NCI-H187 (cell line): ENCODE measurements at places on chromosomes 1 and 21.

DNA sequence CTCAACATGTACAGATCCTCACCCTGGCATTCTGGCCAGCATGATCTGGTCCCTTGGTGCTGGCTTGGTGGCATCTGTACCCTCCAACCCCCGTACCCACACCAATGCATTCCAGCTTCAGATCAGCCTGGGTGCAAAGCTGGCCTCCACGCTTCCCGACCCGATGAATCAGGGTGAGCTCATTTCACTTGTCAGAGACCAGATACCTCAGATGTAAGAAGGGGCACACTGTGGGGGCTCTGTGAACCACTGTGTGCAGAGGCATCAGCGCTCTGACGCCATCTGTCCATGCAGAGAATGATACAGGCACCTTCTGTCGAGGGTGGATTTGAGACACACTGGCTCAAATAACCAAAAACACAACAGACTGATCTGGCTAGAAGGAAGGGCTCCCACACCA, 76.6 kb downstream of the DMRTB1 start:
- no peak for DNase-seq

- no peak for DNase-seq
These were observed 17.9 kb downstream of the LRRC7 start for GRCh38 chr1:69585666-69586065.

DNA sequence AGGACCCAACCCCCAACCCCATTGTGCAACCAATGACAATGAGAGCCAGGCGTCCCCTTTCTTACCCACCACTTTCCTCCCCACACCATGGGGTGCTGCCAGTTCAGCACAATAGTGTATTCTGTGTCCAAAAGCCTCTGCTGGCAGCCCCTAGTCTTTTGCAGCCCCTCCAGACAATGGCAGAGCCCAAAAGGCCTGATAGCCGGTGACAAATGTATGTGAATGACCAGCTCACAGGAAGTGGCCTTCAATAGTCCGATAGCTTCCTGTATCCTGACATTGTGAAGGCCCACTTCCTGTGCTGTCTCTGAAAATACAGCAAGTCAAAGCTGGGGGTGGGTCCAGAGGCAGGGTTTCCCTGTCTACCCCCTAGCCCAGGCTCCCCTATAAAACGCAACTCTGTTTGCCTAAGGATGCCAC, 16.6 kb downstream of the SMIM12 start:
- no peak for DNase-seq

DNA sequence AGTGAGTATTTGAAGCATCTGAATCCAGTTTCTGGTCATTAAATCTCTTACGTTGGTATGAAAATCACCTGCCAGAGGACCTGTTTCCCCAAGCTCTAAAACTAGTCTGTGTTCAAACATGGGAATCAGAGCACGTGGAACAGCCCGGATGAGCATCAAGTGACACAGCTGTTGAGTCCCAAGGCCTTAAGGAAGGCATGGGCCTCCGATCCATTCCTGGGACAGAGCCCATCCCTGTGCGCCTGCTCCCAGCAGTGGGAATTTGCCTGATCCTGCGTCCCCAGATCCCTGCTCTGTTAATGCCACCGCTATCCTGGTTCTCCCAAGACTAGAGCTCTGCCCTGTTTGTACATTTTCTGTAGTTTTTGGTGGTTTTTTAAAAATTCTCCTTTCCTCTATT, 68.4 kb upstream of the FBXO28 start:
- no peak for DNase-seq

DNA sequence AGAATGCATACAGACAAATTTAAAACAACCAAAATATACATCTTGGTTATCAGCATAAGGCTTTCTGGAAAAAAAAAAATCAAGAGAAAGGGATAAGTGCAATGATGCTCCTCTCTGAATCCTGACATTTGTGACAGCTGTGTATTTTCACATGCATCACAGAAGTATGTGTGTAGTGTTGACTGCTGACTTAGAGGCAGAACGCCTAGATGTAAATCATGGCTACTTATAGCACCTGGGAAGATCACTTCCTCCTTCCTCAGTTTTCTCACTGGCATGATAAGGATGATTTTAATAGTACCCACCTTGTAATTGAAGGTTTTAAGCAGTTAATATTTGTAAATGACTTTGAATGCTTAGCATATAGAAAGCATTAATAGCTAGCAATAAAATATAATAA, 112.5 kb downstream of the MRPL39 start:
- no peak for DNase-seq

- DNase-seq = no peak
These were observed 510.3 kb downstream of the NPHP4 start for GRCh38 chr1:5481889-5482288.

- DNase-seq = no peak
These were observed 126.0 kb downstream of the CAMTA1 start for GRCh38 chr1:6911021-6911941.

DNA sequence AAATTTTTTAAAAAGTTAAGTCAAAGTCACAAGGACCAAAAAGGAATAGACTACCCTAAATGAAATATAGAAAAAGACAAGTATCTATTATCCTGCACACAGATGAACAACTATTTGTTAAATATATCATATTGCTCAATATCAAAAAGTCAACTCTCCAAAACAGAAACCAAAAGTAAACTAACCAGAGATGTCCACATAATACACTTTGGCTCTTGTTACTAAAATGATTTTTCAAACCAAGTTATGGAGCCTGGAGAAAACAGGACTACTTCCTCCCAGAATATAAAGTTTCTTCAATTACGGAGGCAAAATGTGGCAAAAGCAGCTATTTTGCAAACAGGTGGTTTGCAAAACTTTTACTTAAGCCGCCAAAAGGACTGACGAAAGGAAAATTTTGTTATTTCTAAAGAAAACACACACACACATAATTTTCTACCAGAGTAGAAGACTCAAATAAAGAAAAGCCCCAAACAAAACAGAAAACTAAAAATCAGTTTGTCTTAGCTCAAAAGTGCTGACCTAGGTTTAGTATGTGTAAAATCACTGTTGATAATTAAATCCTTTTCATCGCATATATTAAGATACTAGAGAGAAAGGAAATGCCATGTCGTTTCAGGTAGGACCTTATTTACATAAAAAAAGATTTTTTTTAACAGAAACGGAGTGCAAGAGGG, 1.1 kb downstream of the DPYD start:
- DNase-seq = no peak

GRCh38 chr1:234226113-234226818, 147.0 kb upstream of the COA6 start:
- no peak for DNase-seq

- no peak for DNase-seq
These were observed 7.1 kb upstream of the ZNF697 start for GRCh38 chr1:119655154-119655553.

DNA sequence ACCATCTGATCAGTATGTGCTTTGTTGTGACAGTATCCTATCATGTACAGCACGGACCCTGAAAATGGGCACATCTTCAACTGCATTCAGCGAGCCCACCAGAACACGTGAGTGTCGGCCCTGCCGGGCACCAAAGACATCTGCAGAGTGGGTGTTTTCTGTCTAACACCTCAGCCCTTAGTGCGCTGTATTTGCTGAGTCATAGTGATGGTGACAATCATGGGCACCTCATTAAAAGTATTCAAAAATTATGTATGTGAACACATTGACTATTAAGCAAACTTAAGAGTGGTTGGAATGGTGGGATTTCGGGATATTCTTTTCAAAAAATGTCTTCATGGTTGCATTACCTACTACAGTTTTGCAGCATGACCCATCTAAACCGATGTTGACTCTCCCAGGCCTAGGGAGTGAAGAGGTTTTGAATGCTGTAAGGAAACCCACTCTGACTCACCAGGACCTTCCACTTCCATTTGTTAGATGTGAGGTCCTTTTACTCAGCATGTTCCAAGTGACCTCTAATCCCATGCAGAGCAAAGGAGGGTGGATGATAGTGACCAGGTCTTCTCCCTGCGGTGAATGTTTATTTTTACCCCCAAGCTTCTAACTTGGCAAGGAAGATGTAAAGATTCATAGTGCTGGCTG, 20.1 kb downstream of the MGST3 start:
- no peak for DNase-seq

DNA sequence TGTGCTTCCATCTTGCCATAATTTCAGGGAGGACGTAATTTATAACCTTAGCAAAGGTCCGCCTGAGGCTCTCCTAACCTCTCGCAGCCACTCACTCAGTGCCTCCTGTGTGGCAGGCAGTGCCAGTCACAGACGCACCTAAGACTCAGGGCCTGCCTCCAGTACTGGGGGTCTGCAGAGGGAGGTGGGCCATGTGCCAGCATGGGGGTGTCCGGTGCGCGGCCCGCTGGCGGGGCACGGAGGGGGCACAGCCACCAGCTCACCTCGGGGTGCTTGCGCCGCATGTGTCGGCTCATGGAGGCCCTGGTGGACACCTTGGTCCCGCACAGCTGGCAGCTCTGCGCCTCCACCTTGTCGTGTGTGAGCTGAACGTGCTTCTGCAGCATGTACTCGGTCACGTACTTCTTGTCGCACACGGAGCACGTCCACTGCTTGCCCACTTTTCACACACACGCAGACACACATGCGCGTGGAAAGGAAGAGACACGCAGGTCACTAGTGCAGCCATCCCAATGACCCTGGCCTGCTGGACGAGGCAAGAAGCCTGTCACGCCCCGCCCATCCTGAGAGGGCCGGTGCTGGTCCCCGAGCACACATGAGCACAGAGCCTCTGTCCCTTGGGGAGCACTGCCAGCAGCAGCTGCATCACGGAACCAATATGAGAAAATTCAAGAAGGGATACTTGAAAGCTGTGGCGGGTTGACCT, 43.2 kb upstream of the RIPK4 start:
- no peak for DNase-seq

GRCh38 chr1:206933333-206933945, 11.7 kb upstream of the FCMR start:
- no peak for DNase-seq

GRCh38 chr1:66624412-66625060, 90.6 kb downstream of the SGIP1 start:
- DNase-seq = no peak

GRCh38 chr1:155960081-155960745, 18.1 kb downstream of the ARHGEF2 start:
- no peak for DNase-seq

DNA sequence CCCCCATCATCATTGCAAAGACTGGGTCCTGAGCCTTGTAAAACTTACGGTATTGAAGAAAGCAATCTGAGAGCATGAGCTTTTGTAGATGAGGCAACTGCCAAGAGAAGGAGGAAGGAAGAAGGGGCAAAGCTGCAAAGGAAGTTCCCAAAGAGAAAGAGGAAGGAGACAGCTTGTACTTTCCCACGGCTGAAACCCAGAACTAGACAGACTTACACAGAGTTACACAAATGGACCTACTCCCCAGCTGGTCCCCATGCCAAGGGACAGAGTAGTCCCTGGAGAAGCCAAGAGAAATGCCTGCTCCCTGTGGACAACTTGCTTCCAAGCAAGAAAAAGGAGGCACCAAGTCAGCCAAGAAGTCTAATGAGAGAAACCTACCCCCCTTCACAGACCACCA, 22.6 kb downstream of the SLC5A9 start:
- no peak for DNase-seq

DNA sequence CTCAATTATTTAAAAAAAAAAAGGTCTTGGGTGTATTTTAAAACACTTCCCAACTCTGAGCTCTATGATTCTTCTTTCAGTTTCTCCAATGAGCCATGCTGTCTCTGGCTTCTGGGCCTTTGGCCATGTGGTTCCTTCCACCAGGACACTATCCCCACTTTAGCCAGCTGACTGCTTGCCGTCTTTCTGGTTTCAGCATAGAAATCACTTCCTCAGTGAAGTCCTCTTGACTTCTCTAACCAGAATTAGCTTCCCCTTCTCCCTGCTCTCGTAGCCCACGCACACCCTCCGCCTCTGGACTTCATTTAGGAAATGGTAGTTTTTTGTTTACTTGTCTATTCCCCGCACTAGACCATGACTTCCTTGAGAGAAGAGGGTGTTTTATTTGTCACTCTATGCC, 1.1 kb upstream of the DIO1 start:
- no peak for DNase-seq

DNA sequence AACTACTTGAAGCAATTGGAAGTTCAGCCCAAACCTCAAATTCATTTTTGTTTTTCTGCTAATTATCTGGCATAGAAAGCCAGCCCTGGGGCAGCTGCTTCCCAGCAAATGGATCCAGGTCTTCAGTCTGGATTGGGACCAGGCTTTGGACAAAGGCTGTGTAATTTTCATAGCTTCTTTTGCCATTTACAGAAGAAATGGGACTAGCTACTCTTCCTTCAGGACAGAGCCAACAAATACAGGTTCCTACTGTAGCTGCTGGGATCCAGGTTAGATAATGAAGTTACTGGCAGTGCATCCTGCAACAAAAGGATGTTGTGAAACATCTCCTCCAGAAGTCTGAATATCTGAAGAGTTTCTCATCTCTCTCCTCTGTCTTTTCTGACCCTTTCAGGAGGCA, 171.5 kb upstream of the CAMK1G start:
- no peak for DNase-seq

DNA sequence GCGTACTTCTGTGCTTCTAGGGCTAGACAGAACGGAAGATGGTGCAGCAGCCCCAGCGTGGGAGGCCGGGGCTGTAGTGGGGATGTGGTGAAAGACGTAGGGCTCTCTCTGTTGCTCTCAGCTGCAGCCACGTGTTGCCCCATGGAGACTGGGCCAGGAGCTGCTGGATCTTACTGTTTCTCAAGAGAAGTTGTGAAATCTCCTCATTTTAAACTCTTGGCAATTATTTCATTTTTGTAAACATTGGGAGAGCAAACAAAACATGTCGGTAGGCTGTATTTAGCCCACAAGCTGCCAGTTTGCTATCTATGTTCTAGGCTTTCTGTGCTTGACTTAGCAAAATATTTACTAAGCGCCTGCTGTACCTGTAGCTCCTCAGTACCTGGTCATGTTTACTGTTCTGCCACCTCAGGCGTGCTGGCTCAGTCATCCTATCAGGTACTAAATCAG, 15.9 kb upstream of the ELOA start:
- no peak for DNase-seq

GRCh38 chr1:199909137-199909536, 118.4 kb upstream of the NR5A2 start:
- no peak for DNase-seq

GRCh38 chr1:205577874-205578658, 53.7 kb downstream of the ELK4 start:
- DNase-seq = no peak

- no peak for DNase-seq
These were observed 48.7 kb downstream of the RAP1GAP start for GRCh38 chr1:21620496-21620895.

- DNase-seq = no peak
These were observed 48.3 kb upstream of the C1orf174 start for GRCh38 chr1:3948344-3948743.

GRCh38 chr1:81006502-81006901, 794.2 kb upstream of the ADGRL2 start:
- DNase-seq = no peak

GRCh38 chr1:212753749-212754148, 37.8 kb downstream of the NSL1 start:
- no peak for DNase-seq

- DNase-seq = no peak
These were observed 2.5 kb upstream of the CERS2 start for GRCh38 chr1:150976879-150977694.

- DNase-seq = no peak
These were observed at the start of gene KCNA3 for GRCh38 chr1:110674337-110675059. TSS of gene KCNA3 (minus strand) at chr1:110674940. CDS start at chr1:110674809, 131 bp downstream.

GRCh38 chr1:226476648-226477319, 68.9 kb upstream of the PARP1 start:
- DNase-seq = no peak

GRCh38 chr1:7455796-7456721, 315.0 kb upstream of the VAMP3 start:
- DNase-seq = no peak
